NCI-H2081 treated with DMSO at 0.1 percent for 48 hours (cell line): ENCODE measurements at places on chromosomes 5 and 9.

DNA sequence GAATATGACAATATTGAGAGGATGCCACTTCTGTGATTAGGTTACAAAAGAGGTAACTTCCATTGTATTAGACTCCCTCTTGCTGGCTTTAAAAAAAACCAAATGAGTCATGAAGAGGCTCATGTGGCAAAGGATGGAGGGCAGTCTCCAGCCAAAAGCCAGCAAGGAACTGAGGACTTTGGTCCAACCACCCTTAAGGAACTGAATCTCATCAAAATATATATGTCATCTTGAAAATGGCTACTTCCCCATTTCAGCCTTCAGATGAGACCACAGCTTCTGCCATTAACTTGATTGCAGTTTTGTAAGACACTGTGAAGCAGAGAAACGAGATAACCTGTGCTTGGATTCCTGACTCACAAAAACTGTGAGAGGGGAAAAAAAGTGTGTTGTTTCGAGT lies 15.5 kb upstream of the TRIM32 start:
- DNase-seq, result no peak

DNA sequence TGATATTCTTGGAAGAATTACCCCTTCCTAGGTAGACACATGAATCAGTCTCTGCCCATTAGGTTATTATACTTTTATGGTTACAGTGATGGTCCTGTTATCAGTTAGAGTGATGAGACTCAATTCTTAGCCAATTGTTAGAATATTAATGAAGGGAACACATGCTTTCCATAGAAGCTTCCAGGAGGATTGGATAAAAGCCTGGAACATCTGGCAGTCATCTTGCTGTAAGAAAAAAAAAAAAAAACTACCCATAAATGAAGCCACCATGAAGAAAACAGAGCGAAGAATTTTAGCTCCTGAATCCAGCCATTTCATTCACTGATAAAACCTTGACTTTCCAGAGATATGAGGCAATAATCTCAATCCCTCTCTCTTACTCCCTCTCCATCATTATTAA lies 262.5 kb upstream of the GRIN3A start:
- DNase-seq, result no peak

GRCh38 chr5:19270153-19270552 lies 717.8 kb downstream of the CDH18 start:
- DNase-seq, result no peak

- no peak for DNase-seq
Observed at GRCh38 chr5:130024006-130024405, 119.7 kb downstream of the CHSY3 start.

DNA sequence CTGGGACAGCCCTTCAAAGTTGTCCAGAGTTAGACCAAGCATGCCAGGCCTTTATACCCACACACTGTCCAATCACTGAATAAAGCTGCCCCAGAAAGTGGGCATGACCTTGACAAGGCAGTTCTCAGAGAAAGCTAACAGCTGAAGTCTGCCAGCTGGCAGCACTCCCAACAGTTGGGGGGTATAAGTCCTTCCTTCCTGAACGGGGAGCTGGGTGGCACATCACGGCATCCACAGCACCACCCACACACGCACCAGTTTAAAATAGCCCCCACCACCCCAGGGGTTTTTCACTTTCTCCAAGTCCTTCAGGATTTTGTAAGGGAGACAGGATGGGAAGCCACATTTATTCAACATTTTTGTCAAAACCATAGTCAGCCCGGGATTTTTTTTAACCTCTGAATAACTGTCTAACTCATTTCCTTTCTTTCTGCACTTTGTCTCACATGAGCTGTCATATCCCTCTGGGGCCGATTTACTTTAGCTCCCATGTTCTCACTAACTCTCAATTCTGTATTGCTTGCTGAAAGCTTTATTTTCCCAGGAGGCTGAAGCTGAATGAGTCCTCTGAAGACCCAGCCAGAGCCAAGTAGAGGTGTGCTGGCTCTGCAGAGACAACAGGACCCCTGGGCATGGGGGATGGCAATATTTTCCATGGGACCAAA lies 15.4 kb downstream of the FAM81B start:
- DNase-seq, result no peak

DNA sequence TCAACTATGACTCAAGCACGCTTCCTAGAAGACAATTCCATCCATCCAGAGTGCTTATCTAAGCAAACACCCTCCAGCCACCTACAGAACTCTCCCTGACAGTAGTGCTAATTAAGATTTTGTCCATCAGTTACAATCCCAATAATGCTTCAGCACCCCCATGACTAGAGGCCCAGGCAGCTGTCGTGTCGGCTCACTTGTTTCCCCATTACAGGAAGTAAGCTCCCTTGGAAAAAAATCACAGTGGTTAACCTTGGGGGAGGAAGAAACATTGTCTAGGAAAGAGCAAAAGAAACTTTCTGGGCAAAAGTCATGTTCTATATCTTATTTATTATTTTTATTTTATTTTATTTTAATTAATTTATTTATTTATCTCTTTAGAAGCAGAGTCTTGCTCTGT lies 108.8 kb upstream of the LPAR1 start:
- DNase-seq, result no peak

- DNase-seq, result no peak
Observed at GRCh38 chr9:87518702-87519335, 21.2 kb downstream of the DAPK1 start.

DNA sequence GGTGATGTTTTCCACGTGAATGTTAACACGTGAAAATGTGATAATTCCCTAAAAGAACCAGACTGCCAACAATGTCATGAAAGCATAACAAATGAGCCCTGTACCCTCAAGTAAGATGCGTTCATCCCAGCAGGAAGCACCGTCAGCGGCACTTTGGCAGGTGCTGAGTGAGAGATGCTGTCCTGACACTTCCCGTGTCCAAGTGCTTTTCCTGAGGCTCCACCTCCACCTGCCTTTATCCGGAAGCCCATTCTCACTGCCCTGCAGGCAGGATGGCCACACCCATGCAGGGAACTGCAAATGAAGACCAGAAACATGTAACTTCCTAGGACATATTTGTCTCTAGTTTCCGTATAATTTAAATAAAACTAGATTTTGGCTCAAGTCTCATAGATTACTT lies 238.0 kb upstream of the IRX2 start:
- DNase-seq, result no peak

- no peak for DNase-seq
Observed at GRCh38 chr5:89992201-89992600, 417.4 kb downstream of the CETN3 start.
